ENCODE measurements at places on chromosomes 1 and 21. TPM values are rescaled to one million over a fixed set of nuclear protein-coding genes. Genes with fewer than 3 reads are reported as not detected.

DNA sequence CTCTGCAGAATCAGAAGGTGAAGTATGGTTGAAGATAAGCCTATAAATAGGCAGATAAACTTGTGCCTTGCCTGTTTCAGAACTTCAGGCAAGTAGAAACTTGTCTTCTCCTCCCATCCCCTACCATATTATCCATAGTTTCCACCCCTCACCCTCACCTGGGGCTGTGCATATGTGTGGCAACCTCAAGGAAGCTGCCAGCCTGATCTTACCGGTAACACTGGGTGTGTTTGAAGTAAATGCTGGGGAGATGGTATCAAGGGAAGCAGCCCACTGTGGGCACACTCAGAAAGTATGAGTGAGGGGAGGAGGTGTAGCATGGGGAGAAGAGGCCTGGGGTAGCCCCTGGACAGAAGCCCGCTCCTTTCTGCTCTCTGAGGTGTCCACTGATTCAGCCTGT is 14.5 kb downstream of the VANGL2 start:
- no peaks in the 10 kb centered on the region for H3K27me3 ChIP-seq
- no peaks in the 10 kb centered on the region for H3K4me1 ChIP-seq
- no peak for DNase-seq

DNA sequence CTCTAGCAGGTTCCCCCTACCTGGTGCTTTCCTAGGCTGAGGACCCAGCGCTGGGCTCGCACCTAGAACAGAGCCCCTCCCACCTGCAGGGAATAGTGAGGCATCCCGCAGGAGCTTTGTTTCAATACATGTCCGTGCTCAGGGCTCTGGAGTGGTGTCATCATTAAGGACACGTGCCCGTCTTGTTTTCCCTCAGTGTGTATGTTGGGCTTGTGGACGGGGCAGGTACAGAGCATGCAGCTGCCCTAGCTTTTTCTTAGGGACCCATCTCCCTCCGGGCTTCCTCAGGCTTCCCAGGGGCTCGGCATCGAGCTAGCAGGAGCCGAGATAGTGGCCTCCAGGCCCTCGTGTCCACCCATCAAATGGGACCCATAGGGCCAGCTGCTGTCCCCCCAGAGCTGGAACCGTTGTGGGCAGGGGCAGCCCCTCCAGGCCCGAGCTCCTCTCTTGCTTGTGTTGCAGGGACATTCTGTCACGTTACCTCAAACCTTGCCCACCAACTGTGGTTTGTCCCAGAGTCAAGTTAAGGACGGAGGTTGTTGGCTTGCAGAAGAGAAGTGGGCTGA is 3.9 kb downstream of the TMEM201 start:
- no peak for DNase-seq
- H3K36me3 ChIP-seq: no peaks in the 10 kb centered on the region
- H3K27me3 ChIP-seq: no peaks in the 10 kb centered on the region
- H3K4me3 ChIP-seq: no peak overlapping the region
- peaks cover 3% of the 10 kb centered on the region for H3K4me1 ChIP-seq

DNA sequence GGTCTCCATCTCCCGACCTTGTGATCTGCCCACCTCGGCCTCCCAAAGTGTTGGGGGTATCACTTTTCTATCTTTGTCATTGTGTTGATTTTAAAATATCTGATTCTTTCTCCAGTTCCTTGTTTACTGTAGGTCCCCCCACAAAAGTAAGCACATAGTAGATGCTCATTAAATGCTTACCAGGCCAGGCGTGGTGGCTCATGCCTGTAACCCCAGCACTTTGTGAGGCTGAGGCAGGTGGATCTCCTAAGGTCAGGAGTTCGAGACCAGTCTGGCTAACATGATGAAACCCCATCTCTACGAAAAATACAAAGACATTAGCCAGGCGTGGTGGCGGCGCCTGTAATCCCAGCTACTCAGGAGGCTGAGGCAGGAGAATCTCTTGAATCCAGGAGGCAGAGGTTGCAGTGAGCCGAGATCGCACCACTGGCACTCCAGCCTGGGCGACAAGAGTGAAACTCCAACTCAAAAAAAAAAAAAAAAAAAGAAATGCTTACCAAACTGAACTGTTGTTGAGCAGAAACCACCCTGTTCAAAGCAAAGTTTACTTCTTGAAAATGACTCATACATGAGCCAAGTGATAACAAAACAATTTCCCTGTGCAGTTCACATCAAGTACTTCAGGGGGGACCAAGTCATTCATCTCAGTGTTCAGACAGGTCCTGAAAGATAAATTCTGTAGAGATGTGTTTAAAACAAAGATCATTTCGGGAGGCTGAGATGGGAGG is 24.3 kb upstream of the NID1 start:
- no peak overlapping the region for H3K4me3 ChIP-seq
- no peaks in the 10 kb centered on the region for H3K4me1 ChIP-seq
- H3K27ac ChIP-seq: no peak overlapping the region

DNA sequence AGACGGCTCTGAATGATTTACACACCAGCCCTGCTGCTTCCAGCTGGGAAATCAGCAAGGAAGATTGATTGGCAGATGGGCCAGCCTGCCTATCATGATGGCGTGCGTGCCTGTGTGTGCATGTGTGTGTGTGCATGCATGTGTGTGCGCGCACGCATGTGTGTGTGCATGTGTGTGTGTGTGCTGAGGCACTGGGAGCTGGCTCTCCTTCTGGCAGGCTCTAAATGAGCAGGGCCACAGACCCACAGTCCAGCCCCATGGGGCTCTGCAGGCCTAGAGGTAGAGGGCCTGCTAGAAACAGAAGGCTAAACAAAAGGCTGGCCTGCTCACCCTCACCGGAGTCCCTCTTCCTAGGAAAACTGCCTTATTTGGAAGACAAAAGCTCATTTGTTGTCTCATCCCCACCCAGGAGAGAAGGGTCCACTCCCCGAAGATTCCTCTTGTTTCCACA is 6.0 kb downstream of the KLHDC8A start:
- no peaks in the 10 kb centered on the region for H3K27me3 ChIP-seq
- H3K4me3 ChIP-seq: no peak overlapping the region
- no peak overlapping the region for H3K27ac ChIP-seq
- H3K4me1 ChIP-seq: no peaks in the 10 kb centered on the region
- DNase-seq: no peak

- peaks cover 6% of the 10 kb centered on the region for H3K4me1 ChIP-seq
- H3K27me3 ChIP-seq: no peaks in the 10 kb centered on the region
- no peaks in the 10 kb centered on the region for H3K36me3 ChIP-seq
These were observed 256.8 kb downstream of the TOMM20 start for GRCh38 chr1:234871710-234872271.

- peak overlapping the region; percentile 17 for H3K4me3 ChIP-seq
- H3K27me3 ChIP-seq: no peaks in the 10 kb centered on the region
- peaks cover 53% of the 10 kb centered on the region for H3K4me1 ChIP-seq
- DNase-seq: no peak
These were observed 14.0 kb downstream of the POLR3GL start for GRCh38 chr1:145978471-145978853.

DNA sequence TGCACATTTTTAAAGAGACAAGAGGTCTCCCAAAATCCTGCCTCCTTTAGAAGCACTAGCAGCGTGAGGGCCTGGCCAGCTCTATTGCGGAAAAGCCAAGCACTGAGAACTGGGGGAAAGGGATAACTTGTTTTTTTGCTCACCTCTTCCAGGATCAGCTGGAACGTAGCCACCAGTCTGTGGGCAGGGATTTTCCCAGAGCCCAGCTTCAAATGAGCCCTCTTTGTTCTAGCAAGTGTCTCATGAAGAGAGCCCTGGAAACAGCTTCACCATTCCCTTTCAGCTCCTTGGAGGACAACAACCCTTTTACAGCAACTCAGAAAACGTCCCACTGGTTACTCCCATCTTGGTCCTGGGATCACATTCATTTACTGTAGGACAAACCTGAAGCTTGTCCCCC is 195.4 kb downstream of the LMX1A start:
- H3K27me3 ChIP-seq: no peaks in the 10 kb centered on the region
- DNase-seq: peak; percentile 17
- H3K4me3 ChIP-seq: no peak overlapping the region
- no peaks in the 10 kb centered on the region for H3K4me1 ChIP-seq
- H3K27ac ChIP-seq: no peak overlapping the region

- H3K4me3 ChIP-seq: no peak overlapping the region
- H3K4me1 ChIP-seq: no peaks in the 10 kb centered on the region
- no peak for DNase-seq
- no peaks in the 10 kb centered on the region for H3K36me3 ChIP-seq
- H3K27ac ChIP-seq: no peak overlapping the region
These were observed 185.5 kb downstream of the ZNF281 start for GRCh38 chr1:200224315-200224714.

- no peaks in the 10 kb centered on the region for H3K27me3 ChIP-seq
- no peaks in the 10 kb centered on the region for H3K4me1 ChIP-seq
- no peak overlapping the region for H3K27ac ChIP-seq
- no peaks in the 10 kb centered on the region for H3K36me3 ChIP-seq
- DNase-seq: no peak
- H3K4me3 ChIP-seq: no peak overlapping the region
These were observed 287.8 kb downstream of the RRAGC start for GRCh38 chr1:38571726-38572125.

GRCh38 chr1:99776120-99776519 is 9.7 kb upstream of the FRRS1 start:
- H3K27me3 ChIP-seq: no peaks in the 10 kb centered on the region
- H3K4me3 ChIP-seq: no peak overlapping the region
- no peaks in the 10 kb centered on the region for H3K4me1 ChIP-seq
- DNase-seq: no peak
- H3K27ac ChIP-seq: no peak overlapping the region

GRCh38 chr1:37439349-37439995 is 34.9 kb upstream of the ZC3H12A start:
- no peak overlapping the region for H3K27ac ChIP-seq
- H3K36me3 ChIP-seq: no peaks in the 10 kb centered on the region
- no peak for DNase-seq
- H3K27me3 ChIP-seq: no peaks in the 10 kb centered on the region
- no peaks in the 10 kb centered on the region for H3K4me1 ChIP-seq
- no peak overlapping the region for H3K4me3 ChIP-seq

DNA sequence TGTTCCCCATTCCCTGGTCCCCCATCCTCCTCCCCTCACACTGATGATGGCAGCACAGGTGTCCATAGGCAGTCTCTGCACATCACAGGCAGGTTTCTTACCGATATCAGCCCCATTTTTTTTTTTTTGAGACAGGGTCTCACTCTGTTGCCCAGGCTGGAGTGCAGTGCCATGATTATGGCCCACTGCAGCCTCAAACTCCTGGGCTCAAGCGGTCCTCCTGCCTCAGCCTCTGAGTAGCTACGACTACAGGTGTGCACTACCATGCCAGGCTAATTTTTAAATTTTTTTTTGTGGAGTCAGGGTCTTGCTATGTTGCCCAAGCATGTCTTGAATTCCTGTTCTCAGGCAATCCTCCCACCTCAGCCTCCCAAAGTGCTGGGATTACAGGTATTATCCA is 28.9 kb upstream of the SDHB start:
- no peaks in the 10 kb centered on the region for H3K4me1 ChIP-seq
- no peak overlapping the region for H3K4me3 ChIP-seq
- H3K36me3 ChIP-seq: no peaks in the 10 kb centered on the region
- no peak overlapping the region for H3K27ac ChIP-seq

- no peaks in the 10 kb centered on the region for H3K36me3 ChIP-seq
- H3K27me3 ChIP-seq: no peaks in the 10 kb centered on the region
- no peak for DNase-seq
- no peak overlapping the region for H3K27ac ChIP-seq
- no peak overlapping the region for H3K4me3 ChIP-seq
These were observed 22.9 kb upstream of the EPS8L3 start for GRCh38 chr1:109786531-109787021.

DNA sequence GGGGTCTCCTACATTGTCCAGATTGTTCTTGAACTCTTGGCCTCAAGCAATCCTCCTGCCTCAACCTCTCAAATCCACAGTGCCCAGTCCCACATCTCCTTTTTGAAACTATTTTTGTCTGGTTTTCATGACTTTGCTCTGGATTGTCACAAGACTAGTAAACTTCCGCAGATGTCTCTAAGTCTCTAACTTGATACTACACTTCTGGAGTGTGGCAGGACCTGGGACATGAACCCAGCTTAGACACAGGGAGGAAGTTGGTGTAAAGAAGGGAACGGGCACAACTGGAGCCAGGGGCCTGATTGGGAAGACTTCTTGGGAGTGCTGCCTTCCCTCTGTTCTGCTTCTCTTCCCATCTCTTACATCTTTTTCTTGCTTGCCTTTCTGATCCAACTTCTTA is 16.2 kb upstream of the DISC1 start:
- H3K4me3 ChIP-seq: no peak overlapping the region
- H3K4me1 ChIP-seq: no peaks in the 10 kb centered on the region
- no peaks in the 10 kb centered on the region for H3K27me3 ChIP-seq
- no peaks in the 10 kb centered on the region for H3K36me3 ChIP-seq
- H3K27ac ChIP-seq: no peak overlapping the region

The RGS8 gene
- total RNA-seq: not detected

The SGIP1 gene
- total RNA-seq: 0.31 TPM

The HSD11B1 gene
- total RNA-seq: not detected

The FAM229A gene
- 3.2 TPM for total RNA-seq

The BATF3 gene
- total RNA-seq: 0.20 TPM

The OR2T11 gene
- total RNA-seq: not detected

The CD1B gene
- total RNA-seq: not detected

The TP73 gene
- total RNA-seq: 0.46 TPM

The KCNN3 gene
- 0.49 TPM for total RNA-seq

The MYOG gene
- total RNA-seq: not detected

The OR2T29 gene
- total RNA-seq: not detected

Data from pancreas (tissue), 10 donors.